Cortex of kidney (tissue), 1 donor: ENCODE measurements at places on chromosomes 11 and 22.

- DNase-seq: no peak
Observed at GRCh38 chr22:40418366-40419201, 48.2 kb downstream of the SGSM3 start.

DNA sequence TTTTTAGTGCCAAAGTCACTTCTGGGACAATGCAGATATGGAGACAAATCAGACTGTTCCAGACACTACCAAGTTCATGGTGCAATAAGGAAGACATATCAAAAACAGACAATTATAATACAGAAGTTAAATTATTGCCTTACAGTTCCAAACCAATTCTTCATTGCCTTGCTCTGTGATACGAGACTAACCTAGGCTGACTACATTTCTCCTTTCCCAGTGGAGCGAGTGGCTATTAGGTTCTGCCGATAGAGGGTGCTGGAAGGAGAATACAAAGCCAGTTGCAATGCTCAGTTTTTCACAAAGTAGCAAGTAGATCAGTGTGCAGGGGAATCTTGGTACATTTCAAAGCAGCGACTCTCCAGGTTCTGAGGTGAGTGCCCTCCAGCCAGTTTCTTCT lies 67.8 kb downstream of the FAM168A start:
- DNase-seq: no peak

DNA sequence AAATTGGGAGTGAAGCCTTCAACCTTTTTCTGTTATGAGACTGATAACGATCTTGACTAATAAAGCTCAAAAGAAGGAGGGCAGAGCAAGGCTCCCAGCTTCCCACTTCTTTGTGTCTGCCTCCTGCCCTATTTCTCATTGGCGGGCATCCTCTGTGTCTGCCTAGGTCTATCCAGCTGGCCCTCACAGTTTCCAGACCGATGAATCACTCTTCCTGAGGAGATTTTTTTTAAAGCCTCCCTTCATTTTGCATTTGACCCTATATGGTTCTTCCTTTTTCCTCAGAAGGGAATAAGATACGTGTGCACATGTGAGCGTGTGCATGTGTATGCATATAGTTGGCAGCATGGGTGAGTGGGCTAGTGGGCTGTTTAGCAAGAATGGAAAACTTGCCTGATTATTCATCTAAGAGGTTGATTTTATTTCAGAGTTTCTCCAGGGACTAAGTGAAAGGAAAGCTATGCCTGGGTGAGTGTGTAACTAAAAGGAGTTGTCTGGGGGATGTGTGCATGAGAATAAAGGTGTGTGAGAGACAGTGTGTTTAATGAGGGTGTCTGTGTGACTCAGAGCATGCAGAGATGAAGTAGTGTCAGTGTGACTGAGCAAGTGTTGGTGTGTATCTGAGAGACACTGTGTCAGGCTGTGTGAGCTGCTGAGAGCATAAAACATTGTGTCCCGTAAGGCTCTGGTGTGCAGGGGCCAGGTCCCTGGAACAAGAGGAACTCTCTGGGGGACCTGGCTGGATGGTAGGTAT lies 12.2 kb downstream of the PHLDB1 start:
- no peak for DNase-seq

DNA sequence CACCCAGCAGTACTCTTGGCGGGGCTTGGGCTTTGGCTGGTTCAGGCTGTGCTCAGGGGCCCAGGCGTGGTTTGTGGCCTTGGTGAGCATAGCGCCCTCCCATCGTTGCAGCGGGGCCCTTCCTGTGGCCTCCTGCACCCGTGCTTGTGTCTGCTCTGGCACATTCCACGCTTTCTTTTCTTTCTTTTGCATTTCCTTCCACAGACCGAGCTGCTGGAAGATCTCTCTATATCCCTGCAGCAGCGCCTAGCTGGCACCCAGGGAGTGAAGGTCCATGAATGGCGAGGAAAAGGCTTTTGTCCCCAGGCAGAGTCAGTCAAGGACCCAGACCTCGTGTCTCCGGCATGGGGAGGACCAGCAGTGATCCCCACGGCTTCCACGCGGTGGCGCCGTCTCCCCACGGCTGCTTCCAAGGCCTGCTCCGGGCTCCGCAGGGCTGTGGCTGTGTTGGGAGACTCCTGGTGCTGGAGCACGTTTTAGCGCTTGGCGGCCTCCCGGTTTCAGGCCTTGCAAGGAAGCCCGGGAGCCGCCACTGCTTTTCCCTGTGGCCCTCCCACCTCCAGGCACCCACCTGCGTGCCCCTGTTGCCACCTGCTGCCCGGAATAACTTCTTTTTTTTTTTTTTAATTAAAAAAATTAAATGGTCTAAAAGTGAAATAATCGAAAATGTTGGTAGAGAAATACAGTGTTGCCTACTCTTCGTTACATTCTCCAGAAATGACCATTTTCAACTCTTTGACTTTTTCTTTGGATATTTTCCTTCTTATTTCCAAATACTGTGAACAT lies 28.5 kb downstream of the GLB1L2 start:
- no peak for DNase-seq

GRCh38 chr11:131498631-131499160 lies 128.3 kb downstream of the NTM start:
- no peak for DNase-seq

DNA sequence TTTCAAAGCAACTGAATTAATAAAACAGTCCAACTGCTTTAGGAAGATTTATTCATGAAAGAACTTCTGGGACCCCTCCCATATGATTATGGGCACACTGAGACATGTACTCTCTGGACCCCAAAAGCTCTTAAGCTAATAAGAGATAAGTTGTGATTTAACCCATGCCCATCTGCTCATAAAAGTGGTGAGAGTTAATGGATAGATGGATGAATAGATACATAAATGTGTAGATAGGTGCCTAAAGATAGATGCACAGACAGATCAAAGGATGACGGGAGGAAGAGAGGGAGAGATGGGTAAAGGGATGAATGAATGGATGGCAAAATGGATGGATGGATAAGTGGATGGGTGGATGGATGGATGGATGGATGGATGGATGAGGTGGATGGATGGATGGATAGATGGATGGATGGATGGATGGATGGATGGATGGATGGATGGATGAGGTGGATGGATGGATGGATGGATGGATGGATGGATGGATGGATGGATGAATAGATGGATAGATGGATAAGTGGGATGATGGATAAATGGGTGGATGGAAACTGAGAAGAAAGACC lies 29.4 kb upstream of the TH start:
- DNase-seq: no peak

- no peak for DNase-seq
Observed at GRCh38 chr22:37090920-37091695, 18.4 kb downstream of the TMPRSS6 start.
